Activated T-cell treated with anti-CD3 and anti-CD28 coated beads for 24 hours (primary cell): ENCODE measurements at places on chromosomes 13 and 19.
A peak's percentile ranks its signal among the peaks of the same experiment; 100 is the strongest.

DNA sequence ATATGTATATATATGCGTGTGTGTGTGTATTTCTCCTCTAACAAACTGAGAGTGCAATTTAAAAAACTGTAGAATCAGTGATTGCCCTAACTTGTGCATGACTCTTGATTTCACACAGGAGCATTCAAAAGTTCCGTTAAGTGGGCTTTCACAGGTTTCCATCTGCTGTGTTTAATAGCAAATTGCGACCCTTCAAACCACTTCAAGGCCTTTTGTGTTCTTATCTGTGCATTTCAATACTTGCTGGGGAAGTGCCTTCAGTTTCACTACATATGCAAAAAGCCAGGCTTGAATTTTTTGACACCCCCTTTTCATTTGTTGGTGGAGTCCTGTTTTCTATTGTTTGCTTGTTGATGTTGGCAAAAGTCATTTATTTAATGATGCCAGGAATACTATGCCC lies 158.0 kb downstream of the TM9SF2 start:
- DNase-seq = no peak

DNA sequence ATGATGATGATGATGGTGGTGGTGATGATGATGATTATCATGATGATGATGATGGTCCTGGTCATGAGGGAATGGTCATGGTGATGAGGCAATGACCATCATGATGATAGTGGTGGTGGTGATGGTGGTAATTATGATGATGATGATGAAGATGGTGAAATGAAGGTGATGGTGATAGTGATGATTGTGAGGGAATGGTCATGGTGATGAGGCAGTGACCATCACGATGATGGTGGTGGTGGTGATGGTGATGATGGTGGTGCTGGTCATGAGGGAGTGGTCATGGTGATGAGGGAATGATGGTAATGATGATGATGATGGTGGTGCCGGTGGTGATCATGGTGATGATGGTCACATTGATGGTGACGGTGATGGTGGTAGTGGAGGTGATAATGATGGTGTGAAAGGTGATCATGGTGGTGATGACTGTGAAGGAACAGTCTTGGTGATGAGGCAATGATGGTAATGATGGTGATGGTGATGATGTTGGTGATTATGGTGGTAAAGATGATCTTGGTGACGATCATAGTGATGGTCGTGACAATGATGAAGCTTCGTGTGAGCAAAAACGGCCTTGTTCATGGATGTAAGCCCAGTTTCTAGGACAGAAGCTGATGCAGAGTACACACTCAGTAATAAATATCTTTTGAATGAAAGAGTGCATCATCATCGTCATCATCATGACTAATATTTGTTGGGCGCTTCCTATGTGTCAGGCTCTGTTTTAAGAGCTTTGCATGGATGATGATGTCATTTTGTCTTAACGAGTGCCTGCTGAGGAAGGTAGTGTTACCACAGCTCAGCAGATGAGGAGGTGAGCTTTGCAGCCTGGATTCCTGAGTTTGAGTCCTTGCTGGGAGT lies 17.3 kb downstream of the SBK2 start:
- DNase-seq = no peak

- DNase-seq = peak; percentile 42
Measured at GRCh38 chr19:39937094-39937720, 2.8 kb upstream of the FCGBP start.

DNA sequence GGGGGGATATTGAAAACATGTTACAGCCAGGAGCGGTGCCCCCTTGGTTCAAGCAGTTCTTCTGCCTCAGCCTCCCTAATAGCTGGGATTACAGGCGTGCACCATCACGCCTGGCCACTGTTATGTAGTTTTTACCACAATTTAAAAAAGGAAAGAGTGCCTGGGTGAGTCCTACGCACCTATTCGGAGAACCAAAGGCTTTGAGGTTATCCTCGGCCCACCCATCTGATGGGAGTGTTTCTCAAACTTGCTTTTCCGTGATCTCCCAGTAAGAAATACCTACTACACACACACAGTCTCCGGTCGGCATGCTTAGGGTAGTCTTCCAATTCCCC lies 4.2 kb upstream of the GP6 start:
- DNase-seq = no peak

GRCh38 chr13:60759499-60759898 lies 362.5 kb downstream of the TDRD3 start:
- no peak for DNase-seq

DNA sequence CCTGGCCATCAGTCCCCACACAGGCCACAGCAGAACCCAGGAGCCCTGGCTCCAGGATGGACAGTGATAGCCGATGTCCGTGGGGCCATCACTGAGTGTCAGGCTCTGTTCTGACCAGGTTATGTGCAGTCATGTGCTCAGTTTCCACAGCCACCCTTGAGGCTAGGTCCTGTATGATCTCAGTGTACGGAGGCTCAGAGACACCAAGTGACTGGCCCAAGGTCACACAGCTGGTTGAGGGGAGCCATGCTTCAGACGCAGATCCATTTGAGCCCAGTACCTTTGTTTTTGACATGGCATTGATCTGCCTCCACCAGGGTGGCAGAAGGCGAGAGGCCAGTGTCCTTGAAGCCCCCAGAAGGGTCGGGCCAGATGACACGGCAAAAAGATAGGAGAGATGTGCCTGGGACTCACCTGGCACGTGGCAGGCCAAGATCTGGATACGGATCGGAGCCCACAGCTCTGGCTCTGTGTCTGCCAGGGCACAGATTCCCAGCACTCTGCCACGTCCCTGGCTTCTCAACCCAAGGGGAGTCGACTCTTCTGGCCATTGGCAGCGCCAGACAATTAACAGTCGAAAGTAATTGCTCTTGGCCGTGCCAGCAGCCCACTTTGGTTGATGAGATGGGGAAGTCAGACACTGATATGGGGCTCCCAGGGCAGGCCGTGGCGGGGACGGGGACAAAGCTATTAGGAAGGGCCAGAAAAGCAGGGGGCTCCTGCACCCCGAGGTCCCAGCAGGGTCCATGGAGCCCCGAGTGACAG lies 15.6 kb downstream of the EVI5L start:
- no peak for DNase-seq

- no peak for DNase-seq
Measured at GRCh38 chr13:26923824-26924605, 163.4 kb upstream of the GPR12 start.

GRCh38 chr13:20998649-20999415 lies 62.6 kb downstream of the LATS2 start:
- no peak for DNase-seq

- DNase-seq = no peak
Measured at GRCh38 chr13:48738311-48738710, 84.6 kb downstream of the CYSLTR2 start.

DNA sequence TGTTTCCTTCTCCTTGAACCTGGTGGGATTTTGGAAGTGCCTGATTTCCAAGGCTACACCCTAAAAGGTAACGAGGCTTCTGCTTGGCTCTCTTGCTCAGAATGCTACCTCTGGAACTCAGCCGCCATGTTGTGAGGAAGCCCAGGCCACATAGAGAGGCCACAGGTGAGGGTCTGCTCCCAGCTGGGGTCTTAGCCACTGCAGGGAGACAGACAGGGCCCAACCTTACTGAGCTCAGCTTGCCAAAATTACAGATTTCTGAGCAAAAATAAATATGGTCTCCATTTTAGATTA lies 61.4 kb downstream of the GPR12 start:
- DNase-seq = no peak

GRCh38 chr13:69720278-69720983 lies 387.2 kb upstream of the ATXN8OS start:
- no peak for DNase-seq

GRCh38 chr13:110957181-110957884 lies 42.5 kb upstream of the ANKRD10 start:
- no peak for DNase-seq

DNA sequence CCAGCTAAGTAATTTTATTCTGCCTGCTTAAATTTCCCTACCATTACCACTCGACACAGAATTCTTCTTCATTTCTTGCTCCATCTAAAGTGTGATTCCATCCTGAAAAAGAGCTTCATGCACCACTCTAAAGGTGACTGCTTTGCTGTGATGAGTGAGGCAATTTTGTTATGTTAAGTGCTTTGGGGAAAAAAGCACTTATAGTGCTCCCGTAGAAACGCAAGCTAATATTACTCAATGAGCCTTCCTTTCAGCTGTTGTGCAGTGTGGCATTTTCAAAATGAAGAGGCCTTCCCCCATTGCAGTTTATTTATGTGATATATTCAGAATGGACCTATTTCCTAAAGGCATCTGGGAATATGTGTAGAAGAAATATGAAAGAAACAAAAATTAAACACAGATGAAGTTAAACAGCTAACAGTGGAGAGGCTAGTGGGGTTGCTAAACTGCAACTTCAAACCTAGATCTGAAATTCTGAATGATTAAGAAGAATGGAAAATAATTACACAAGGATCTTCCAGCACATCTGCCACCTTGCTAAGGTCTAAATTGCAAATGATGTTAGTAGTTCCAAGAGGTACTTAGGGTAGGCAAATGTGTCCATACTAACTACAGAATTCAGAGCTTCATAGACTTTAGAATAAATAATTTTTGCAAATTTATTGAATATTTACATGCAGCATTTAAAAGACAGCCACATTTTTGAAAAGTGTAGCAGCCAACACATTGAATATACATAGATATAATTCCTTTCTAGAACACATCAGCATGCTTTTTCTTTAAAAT lies 211.7 kb downstream of the DCT start:
- no peak for DNase-seq

- no peak for DNase-seq
Measured at GRCh38 chr19:2992958-2993357, 15.6 kb downstream of the TLE6 start.

DNA sequence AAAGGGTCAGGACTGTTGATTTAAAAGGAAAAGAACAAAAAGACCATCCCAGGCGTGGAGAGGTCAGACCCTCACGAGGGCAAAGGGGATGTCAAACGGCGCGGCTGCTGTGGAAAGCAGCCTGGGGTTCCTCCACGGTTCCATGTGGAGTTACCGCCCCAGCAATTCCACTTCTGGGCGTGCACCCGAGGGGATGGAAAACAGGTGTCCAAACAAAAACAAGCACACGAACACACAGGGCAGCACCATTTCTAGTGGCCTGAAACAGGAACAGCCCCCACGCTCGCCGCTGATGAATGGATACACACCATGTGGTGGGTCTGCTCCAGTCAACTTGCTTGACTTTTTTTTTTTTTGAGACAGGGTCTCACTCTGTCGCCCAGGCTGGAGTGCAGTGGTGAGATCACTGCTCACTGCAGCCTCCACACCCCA lies 11.2 kb downstream of the AP3D1 start:
- DNase-seq = no peak

DNA sequence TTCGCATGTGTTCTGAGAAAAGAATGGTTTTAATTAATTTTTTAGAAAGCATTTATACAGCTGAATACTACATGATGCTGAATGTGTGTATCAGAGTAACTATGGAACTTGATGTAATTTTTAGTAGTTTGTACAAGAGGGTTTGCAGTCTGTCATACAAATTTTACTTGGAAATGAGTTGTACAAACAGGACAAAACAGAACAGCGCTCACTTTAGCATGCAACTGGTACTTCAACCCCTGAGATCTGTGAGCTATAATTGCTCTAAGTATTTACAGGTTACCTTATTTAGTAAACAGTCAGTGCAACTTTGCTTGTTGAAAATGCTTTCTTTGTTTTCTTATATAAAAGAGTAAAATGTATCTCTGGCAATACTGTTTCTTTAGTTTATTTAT lies 706 bp downstream of the TNFRSF19 start:
- DNase-seq = no peak

DNA sequence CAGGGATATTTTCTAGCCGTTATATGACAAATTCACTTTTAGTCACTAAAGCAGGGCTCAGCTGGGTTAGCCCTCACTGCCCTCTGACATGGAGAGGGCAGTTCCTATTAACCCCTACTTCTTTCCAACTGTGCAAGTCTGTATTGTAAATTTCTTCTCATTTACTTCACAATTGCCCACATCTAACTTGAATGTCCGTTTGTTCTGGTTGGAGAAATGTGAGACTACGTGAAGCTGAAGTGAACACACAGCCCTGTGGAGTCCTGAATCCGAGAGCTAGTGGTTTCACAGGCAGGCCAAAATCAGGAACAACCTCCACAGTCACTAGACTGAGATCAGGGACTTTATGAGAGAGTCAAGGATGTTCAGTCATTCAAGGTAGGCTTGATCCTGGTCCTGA lies 4.4 kb upstream of the MYO16 start:
- DNase-seq = no peak
